ENCODE measurements at places on chromosomes 11 and 22. TPM values are rescaled to one million over a fixed set of nuclear protein-coding genes. Genes with fewer than 3 reads are reported as not detected.

DNA sequence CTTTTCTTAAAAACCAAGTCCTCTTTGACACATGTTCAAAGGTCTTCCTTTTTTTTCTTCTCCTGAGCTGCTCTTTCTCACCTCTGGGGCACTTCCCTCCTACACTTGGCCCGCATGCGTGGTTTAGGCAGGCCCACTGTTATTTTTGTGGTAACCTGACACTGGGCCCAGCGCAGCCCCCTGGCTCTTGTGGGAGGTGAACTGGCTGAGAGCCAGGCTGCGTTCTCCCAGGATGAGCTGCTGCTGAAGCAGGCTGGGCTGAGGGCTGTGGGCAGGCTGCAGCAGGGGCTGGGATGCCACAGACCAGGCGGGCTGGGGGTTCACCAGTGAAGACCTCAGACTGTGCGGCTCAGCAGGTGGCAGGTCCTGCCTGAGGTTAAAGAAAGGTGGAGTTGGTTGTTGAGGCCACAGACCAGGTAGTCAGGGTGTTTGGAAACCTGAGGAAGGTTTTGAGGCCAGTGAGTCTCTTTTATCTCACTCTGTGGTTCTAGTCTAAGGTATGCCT is 72.4 kb downstream of the TEAD1 start:
- H3K27me3 ChIP-seq, result no peaks in the 10 kb centered on the region
- peak; percentile 77 for DNase-seq
- no peaks in the 10 kb centered on the region for H3K36me3 ChIP-seq
- H3K4me1 ChIP-seq, result peaks cover 46% of the 10 kb centered on the region

DNA sequence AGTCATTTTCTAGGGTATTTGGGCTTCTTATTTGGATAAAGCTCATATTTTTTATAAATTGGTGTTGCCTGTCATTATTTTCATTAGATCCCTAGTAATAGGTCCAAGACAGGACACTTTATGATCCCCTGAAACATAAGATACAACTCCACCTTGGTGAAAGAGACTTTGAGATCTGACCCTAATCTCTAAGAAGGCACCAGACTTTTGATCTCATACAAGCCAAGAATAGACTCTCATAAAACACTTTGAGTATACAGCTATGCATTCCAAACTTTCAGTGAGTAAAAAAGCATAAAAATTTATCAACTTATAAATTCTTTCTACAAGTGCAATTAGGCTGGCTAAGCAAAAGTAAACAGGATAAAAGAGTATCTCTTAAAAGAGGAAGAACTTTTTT is 451.2 kb downstream of the MN1 start:
- no peaks in the 10 kb centered on the region for H3K36me3 ChIP-seq
- H3K27me3 ChIP-seq, result no peaks in the 10 kb centered on the region
- H3K4me3 ChIP-seq, result no peak overlapping the region
- no peak overlapping the region for H3K27ac ChIP-seq
- H3K4me1 ChIP-seq, result no peaks in the 10 kb centered on the region

GRCh38 chr11:5380740-5381342 is 2.8 kb upstream of the OR51M1 start:
- no peak for DNase-seq
- H3K4me1 ChIP-seq, result no peaks in the 10 kb centered on the region
- no peak overlapping the region for H3K27ac ChIP-seq
- H3K36me3 ChIP-seq, result no peaks in the 10 kb centered on the region
- no peaks in the 10 kb centered on the region for H3K27me3 ChIP-seq
- H3K4me3 ChIP-seq, result no peak overlapping the region

DNA sequence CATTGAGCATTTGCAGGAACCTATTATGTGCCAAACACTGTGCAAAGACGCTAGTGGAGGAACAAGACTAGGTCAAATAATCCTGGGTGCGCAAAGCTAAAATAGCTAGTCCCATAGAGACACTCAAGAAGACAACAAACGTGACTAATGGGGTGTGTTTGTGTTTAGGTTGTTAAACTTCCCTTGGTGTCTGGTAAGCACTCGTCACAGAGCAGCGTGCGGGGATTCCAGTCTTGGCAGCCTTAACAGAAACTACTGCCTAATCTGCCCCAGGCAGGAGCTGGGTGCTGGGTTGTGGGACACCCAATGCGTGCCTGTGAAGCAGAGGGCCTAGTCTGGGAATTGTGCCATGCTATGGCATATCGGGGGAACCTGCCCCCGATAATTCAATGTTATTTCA is 10.8 kb upstream of the CALCB start:
- DNase-seq, result no peak
- no peak overlapping the region for H3K4me3 ChIP-seq
- no peaks in the 10 kb centered on the region for H3K27me3 ChIP-seq

GRCh38 chr22:42994276-42994916 is 20.6 kb downstream of the PACSIN2 start:
- peak; percentile 67 for DNase-seq
- H3K4me3 ChIP-seq, result peak overlapping the region; percentile 15
- peak overlapping the region; percentile 89 for H3K27ac ChIP-seq
- no peaks in the 10 kb centered on the region for H3K36me3 ChIP-seq

DNA sequence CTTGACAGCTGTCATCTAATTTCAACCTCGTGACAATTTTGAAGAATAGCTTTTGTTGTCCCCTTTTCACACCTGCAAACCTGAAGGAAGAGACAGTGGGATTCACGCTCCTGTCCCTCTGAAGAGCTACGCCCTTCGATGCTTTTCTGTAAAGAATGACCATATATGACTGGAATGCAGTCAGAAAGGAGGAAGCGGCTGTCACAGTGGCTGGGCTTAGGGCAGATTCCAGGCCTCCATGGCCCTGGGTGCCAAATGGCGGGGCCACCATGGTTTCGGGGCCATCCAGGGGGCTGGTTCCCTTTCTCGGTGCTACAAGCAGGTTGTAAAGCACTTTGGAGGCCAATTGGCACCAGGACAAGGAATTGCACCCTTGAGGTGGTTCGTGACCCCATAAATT is 22.2 kb upstream of the FGF19 start:
- no peak overlapping the region for H3K27ac ChIP-seq
- H3K36me3 ChIP-seq, result no peaks in the 10 kb centered on the region
- no peak for DNase-seq
- no peak overlapping the region for H3K4me3 ChIP-seq
- peaks cover 44% of the 10 kb centered on the region for H3K27me3 ChIP-seq

DNA sequence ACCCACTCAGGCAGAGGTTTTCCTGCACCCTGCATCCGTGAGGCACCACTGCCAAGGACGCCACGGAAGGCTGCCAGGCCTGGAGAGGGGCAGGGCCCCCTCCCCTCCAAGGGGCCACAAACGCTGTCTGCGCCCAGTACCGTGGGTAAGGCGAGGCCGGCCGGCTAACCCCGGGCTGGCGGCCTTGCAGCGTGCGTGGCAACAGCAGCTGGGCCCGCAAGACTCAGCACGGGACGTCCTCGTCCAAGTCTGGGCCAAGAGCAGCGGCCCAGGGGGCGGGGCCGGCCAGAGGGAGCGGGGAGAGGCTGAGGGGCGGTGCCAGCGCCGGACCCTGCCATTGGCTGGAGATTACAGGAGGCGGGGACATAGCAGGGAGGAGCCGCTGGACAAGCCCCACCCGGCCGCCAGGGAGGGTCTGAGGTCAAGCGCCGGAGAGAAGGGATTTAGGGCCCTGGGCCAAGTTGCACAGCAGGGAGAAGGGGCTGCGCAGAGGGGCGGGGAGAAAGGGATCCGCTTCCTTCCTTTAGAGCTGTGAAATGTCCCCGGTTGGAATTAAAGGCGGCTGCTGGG is 16.0 kb downstream of the SLC43A1 start:
- peak overlapping the region; percentile 43 for H3K4me3 ChIP-seq
- peaks cover 21% of the 10 kb centered on the region for H3K4me1 ChIP-seq
- no peaks in the 10 kb centered on the region for H3K27me3 ChIP-seq
- H3K27ac ChIP-seq, result peak overlapping the region; percentile 80
- H3K36me3 ChIP-seq, result peaks cover 40% of the 10 kb centered on the region

GRCh38 chr22:28466399-28466798 is 213.2 kb downstream of the TTC28 start:
- H3K4me3 ChIP-seq, result no peak overlapping the region
- peaks cover 6% of the 10 kb centered on the region for H3K4me1 ChIP-seq
- H3K27ac ChIP-seq, result no peak overlapping the region
- H3K27me3 ChIP-seq, result no peaks in the 10 kb centered on the region
- H3K36me3 ChIP-seq, result no peaks in the 10 kb centered on the region

- H3K27ac ChIP-seq, result no peak overlapping the region
- DNase-seq, result no peak
- H3K36me3 ChIP-seq, result no peaks in the 10 kb centered on the region
- H3K4me3 ChIP-seq, result no peak overlapping the region
- no peaks in the 10 kb centered on the region for H3K27me3 ChIP-seq
Measured at GRCh38 chr11:103488031-103488461, 378.8 kb downstream of the DYNC2H1 start.

DNA sequence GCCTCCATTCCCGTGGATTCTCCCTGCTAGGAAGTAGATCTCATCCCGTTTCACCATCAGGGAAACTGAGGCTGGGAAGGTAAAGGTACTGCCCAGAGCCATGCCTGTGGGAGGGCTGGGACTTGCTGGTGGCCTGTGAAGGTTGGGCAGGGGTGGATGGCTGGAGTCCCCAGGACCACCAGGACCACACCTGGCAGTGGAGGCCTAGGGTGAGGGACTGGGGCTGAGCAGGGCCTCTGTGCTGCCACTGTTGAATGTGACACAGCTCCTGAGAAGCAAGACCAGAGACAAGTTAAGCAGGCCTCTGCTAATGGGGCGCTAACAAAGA is 26.2 kb upstream of the PRODH start:
- H3K4me3 ChIP-seq, result no peak overlapping the region
- DNase-seq, result no peak
- H3K4me1 ChIP-seq, result no peaks in the 10 kb centered on the region
- no peaks in the 10 kb centered on the region for H3K36me3 ChIP-seq

DNA sequence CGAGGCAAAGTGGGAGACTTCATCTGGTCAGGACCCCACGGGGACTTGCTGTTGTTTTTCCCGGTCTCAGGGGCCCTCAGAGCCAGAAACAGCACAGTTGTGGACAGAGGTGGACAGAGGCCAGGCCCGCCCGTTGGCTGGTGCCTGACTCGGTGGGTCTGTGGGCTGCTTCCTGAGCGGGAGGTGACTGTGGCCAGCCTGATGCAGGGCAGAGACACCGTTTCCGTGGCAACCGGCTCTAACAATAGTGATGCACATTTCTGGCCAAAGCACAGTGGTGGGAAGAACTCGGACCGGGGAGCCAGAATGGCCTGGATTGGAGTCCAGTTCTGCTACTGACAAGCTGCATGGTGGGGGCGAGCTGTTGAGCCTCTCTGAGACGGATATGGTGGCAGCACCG is 58.7 kb upstream of the ATXN10 start:
- peak overlapping the region; percentile 12 for H3K4me3 ChIP-seq
- H3K4me1 ChIP-seq, result no peaks in the 10 kb centered on the region
- H3K27me3 ChIP-seq, result no peaks in the 10 kb centered on the region
- H3K36me3 ChIP-seq, result no peaks in the 10 kb centered on the region
- peak overlapping the region; percentile 46 for H3K27ac ChIP-seq

DNA sequence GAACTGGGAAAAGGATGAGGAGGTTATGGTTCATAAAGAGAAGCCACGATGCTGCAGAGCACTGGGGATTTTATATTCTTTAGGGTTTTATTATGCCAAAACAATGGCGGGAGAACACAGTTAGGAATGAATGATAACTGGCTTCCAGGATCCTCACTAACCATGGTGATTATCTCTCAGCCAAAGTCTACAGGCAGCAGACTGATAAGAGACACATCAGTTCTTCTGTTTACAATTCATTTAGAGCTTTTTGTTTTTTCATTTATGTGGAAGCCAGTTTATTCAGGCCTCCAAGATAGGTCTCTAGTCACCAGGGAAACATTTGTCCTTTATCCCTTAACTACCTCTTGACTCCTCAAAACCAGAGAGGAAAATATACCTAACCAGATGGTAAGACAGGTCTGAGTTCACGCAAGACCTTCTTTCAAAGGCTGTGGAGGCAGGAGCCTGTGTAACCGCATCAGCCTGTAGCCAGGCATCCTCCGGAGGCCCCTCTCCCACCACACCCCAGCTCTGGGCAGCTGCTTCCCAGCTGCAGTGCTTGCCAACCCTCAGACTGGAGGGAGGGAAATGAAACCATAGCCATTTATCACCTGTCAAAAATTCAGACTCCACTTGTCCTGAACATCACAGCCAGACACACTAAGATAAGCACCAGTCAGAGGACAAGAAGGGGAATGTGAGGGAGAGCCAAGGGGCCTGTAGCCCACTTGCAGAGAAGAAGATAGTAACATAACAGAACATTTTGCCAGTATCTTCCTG is 57.2 kb upstream of the FAM181B start:
- H3K4me1 ChIP-seq, result no peaks in the 10 kb centered on the region
- H3K36me3 ChIP-seq, result no peaks in the 10 kb centered on the region
- H3K4me3 ChIP-seq, result no peak overlapping the region

DNA sequence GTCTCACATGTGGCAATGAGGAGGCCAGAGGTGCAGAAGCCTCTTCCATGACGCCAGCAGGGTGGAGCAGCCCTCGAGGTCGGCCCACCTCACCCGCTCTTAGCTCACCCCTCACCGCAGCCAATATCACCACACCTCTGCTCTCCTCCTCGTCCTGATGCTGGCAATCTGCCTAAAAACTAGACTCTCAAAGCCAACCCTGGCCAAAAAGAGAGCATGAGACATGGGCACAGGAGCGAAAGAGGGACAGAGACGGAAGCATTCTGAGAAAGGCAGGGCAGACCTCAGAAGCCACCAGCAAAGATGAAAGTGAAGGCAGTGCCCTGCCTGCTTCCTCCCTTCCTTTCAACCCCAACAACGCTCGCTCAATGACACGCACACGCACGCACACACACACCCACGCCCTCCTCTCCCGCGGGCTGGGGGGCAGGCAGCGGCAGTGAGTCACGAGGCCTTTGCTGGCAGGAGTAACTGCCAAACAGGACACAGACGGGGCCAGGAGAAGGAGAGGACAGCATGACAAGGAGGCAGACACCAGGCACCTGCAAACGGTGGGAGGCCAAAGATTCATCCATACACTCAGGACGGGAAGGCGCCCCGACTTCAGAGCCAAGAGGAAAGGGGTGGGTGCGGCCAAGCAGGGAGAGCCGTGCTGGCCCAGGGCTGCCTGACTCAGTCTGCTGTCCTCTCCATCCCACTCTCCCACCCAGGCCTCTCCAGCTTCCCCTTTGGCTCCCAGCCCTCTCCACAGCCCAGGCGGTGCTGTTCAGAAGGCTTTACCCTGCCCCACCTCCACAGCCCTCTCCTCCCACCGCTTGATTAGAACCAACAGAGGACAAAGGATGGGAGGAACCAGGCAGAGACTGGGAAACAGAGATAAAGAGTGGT is 11.4 kb downstream of the IGSF9B start:
- peaks cover 57% of the 10 kb centered on the region for H3K4me1 ChIP-seq
- DNase-seq, result peak; percentile 83
- peaks cover 30% of the 10 kb centered on the region for H3K36me3 ChIP-seq
- H3K4me3 ChIP-seq, result no peak overlapping the region

- no peak overlapping the region for H3K4me3 ChIP-seq
- H3K27ac ChIP-seq, result no peak overlapping the region
- H3K36me3 ChIP-seq, result no peaks in the 10 kb centered on the region
- no peaks in the 10 kb centered on the region for H3K27me3 ChIP-seq
Measured at GRCh38 chr11:110187731-110188130, 94.5 kb downstream of the ZC3H12C start.

GRCh38 chr11:22197139-22198005 is 4.5 kb downstream of the ANO5 start:
- DNase-seq, result no peak
- H3K4me1 ChIP-seq, result no peaks in the 10 kb centered on the region
- H3K4me3 ChIP-seq, result no peak overlapping the region

GRCh38 chr22:45575607-45576272 is 73.1 kb downstream of the FBLN1 start:
- H3K36me3 ChIP-seq, result no peaks in the 10 kb centered on the region
- H3K27me3 ChIP-seq, result peaks cover 19% of the 10 kb centered on the region
- peaks cover 8% of the 10 kb centered on the region for H3K4me1 ChIP-seq
- no peak overlapping the region for H3K4me3 ChIP-seq

Gene ACTN3
- total RNA-seq, result not detected

Gene HOATZ
- not detected for total RNA-seq

Gene GLYATL1
- not detected for total RNA-seq

Gene C11orf21
- 0.71 TPM for total RNA-seq

Gene MIOX
- total RNA-seq, result not detected

Gene RIMBP3C
- 0.14 TPM for total RNA-seq

Gene TREH
- total RNA-seq, result not detected

Gene RPS25
- 2,787 TPM for total RNA-seq

Measured in sigmoid colon (tissue), 7 donors.